Breast epithelium (tissue), 4 donors: ENCODE measurements at places on chromosomes 3 and 15.

GRCh38 chr3:54791501-54792156, 136.2 kb downstream of the LRTM1 start:
- no peak for DNase-seq

DNA sequence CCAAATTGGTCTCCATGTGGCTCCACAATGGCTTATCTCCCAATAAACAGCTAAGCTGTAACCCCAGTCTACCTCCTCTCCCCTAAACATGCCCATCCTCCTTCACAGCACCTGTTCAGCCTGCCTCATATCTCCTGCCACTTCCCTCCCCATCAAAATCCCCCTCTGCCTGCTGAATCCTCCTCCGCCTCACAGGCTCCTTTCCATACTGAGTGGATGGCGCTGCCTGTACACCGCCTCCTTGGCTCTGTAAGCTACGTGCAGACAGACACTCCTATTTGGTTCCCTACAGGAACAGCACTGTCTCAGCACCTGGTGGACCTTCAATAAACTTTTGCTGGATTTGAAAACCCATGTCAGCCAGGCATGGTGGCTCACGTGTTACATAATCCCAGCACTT, 53.7 kb downstream of the ADCY5 start:
- no peak for DNase-seq

- DNase-seq: no peak
Observed at GRCh38 chr3:191362037-191362436, 31.7 kb upstream of the UTS2B start.

DNA sequence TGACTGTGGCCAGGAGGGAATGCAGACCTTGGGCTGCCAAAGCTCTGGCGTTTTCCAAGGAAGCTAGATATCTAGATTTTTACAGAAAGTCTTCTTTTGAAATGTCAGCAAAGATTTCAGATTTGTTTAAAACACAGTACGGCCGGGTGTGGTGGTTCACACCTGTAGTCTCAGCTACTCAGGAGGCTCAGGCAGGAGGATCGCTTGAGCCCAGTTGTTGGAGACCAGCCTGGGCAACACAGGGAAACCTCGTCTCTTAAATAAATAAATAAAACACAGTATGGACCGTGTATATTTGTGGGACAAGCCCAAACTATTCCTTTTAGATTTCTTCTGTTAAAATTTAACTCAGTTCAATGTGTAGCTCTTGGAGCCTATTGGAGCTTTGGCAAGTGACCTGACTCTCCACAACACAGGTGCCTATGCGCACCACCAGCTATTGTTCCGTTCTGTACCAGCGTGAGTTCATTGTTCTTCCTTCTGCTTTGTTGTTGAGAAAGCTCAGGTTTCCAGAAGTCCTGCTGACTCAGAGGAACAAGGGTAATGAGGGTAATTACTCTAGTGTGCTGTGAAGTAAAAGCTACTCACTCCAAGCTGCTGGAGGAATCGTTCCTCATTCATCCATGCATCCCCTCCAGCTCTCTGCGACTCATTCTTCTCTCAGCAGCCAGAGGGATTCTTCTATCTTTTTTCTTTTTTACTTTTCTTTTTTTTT, 73.1 kb upstream of the SLC6A6 start:
- no peak for DNase-seq

DNA sequence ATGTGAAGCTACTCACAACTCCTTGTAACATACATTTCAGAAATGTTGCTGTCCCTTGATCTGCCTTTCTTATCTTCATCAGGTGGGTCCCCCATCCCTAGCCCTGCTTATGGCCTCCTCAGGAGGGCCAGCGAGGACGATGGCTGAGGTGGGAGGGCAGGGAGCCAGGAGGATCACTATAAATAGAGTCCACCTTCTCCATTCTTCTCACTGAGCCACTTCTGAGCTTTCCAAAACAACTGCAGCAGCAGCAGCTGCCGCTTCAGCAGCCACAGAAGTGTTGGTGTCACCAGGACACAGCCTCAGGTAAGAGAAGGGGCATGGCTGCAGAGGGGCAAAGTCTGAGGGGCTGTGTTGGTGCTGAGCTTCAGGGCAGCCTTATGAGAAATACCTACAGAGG, 53.5 kb downstream of the ANAPC13 start:
- no peak for DNase-seq

- no peak for DNase-seq
Observed at GRCh38 chr3:166123088-166123487, 285.9 kb upstream of the BCHE start.

GRCh38 chr3:45139372-45140140, 6.6 kb downstream of the CDCP1 start:
- no peak for DNase-seq

DNA sequence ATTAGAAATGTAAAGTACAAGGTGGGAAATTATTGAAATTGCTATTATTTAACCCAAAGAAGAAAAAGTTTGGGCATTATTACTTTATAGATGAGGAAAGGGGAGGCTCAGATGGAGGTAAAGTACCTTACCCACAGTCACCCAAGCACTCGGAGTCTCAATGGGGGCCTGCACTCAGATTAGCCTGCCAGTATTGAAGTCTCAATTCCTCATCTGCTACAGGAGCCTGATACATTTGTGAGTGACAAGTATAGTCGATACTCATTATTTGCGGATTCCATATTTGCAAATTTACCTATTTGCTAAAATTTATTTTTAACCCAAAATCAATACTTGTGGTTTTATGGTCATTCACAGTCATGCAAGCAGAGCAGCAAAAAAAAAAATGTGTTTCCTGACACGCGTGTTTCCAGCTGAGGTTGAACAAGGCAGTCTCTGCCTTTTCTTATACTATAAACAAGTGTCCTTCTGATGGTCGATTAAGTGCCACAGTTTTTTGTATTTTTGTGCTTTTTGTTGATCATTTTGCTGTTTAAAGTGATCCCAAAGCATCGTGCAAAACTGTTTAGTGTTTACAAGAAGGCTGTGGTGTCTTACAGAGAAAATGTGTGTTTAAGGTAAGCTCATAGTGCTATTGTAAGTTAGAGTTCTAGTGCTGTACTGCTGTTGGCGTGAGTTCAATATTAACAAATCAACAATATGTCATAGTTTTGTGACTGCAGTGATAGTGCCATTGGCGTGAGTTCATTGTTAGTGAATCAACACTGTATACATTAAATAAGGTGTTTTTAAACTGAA, 48.0 kb downstream of the ARHGEF26 start:
- DNase-seq: no peak

DNA sequence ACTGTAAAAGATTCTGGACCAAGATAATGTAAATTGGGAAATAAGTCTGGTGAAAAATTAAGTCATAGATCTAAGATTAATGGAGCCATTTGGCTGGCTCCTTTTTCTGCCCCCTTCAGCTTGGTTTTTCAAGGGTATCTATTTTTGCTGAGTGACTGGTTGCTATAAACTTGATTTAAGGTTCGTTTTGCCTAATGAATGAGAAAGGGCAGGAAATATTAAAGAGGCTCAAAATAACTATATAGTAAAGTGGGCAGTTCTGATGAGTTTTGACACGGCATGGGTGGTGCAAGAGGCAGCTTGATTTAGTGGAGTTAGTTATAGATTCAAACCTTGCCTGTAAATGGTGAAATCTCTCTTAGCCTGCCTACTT, 140.7 kb downstream of the STAC start:
- DNase-seq: no peak

GRCh38 chr3:12879191-12879815, 37.9 kb upstream of the RPL32 start:
- DNase-seq: no peak

DNA sequence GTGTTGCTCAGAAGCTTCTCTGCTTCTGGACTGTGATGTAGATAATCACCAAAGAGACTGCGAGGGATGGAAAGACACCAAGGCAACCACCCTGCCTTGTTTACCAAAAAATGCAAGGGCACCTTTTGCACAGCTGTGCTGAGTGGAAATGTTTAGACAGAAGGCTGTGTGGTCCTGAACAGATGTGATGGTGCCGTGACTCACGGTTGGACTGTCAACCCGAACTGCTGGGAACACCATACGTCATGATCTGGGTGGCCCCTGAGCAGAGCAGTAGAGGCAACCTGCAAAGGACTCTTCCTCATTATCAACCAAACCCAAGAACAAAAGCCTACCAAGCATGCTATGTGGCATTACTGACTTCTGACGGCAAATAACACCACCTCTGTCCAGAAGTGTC, 61.3 kb upstream of the LPP start:
- no peak for DNase-seq

GRCh38 chr3:58010562-58010961, 2.3 kb downstream of the FLNB start:
- no peak for DNase-seq

GRCh38 chr3:193333229-193333628, 45.3 kb downstream of the ATP13A5 start:
- DNase-seq: no peak

DNA sequence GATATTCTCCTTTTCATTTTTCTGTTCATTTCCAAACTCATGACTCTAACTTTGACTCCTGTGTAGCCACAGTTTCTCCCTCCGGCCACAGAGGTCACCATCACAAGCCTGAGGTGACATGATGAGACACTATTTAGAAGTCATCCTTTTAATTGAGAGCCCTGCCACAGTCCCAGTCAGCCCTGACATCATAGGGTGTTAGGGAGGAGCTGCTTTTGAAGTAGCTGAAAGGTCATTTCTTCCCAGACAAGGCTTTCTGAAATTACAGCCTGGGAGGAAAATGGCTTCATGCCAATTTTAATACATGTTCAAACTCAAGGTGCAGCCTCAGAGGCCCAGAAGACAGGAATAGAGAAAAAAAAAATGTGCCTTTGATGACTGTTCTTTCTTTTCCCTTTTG, 532.8 kb upstream of the TGFBR2 start:
- DNase-seq: no peak

DNA sequence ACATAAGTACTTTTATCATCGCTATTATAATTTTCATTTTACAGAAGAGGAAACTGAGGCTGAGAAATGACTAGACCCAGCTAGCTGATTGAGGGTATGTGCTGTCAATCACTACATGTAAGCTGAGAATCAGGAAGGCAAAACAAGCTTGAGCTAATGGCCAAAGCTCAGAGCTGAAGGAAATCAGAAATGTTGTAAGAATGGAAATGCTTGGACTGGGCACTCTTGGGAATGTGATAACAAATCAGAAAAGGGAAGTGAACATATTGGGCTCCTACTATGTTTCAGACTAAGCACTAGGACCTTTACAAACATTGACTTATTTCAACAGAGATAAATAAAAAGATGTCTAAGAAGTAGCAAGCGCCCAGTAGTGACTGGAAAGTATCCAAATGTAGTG, 33.8 kb upstream of the BOC start:
- no peak for DNase-seq

- DNase-seq: no peak
Observed at GRCh38 chr3:158443632-158444031, 127.4 kb upstream of the MLF1 start.

DNA sequence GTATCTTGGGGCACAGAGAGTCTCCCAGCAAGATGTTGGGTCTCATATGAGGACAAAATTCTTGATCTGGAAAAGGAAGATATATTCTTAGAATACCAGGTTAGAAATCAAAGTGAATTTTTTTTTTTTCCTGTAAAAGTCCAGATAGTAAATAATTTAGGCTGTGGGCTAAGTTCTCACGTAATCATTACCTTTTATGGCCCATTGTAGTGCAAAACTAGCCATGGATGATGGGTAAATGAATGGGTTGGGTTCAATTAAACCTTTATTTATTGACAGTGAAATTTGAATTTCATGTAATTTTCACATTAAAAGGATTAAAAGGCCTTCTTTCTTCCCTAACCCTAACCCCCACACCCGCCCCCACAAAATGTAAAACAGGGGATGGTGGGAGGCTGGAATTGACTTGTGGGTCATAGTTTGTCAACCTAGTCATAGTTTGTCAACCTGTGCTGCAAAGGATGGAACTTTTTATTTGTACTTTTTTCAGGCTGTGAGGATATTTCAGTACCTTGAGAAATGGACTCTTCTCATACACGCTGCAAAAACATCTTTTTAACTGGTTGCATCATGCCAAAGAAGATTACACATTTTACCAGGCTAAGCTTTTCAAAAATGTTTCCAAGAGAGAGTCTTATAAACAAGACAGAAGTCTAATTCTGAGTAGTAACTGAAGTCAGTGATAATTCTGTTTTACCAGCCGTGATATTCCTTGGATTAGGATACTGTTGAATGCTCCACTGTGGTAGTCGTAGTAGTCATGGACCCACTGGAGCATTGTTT, 138.8 kb downstream of the AKAP13 start:
- DNase-seq: no peak

GRCh38 chr3:112847692-112848091, 1.0 kb upstream of the CD200R1L start:
- no peak for DNase-seq

GRCh38 chr3:188191460-188191859, 37.5 kb downstream of the LPP start:
- no peak for DNase-seq

GRCh38 chr3:23325466-23326065, 122.4 kb downstream of the UBE2E2 start:
- no peak for DNase-seq

GRCh38 chr3:10299679-10300078, 6.9 kb upstream of the GHRL start:
- no peak for DNase-seq

DNA sequence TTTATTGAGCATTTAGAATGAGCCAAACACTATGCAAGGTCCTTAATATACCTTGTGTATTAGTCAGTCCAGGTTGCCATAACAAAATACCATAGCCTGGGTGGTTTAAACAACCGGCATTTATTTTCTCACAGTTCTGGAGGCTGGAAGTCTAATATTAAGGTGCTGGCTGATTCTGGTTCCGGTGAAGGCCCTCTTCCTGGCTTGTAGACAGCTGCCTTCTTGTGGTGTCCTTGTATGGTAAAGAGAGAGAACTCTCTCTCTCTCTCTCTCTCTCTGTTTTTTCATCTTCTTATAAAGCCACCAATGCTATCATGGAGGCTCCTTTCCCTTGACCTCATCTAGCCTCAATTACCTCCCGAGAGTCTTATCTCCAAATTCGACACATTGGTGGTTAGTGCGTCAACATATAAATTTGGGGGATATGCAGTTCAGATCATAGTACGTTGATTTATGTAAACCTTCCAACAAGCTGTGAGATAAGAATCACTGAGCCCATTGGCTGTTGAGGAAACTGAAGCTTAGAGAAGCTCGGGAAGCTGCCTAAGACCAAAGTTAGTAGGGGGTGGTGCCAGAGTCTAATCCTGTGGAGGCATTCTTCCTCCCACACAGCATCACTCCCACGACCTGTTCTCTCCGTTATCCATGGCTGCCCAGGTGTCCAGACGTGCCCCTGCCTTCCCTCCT, 298.0 kb upstream of the PROK2 start:
- no peak for DNase-seq

- DNase-seq: no peak
Observed at GRCh38 chr3:100069472-100069871, 44.8 kb downstream of the FILIP1L start.

DNA sequence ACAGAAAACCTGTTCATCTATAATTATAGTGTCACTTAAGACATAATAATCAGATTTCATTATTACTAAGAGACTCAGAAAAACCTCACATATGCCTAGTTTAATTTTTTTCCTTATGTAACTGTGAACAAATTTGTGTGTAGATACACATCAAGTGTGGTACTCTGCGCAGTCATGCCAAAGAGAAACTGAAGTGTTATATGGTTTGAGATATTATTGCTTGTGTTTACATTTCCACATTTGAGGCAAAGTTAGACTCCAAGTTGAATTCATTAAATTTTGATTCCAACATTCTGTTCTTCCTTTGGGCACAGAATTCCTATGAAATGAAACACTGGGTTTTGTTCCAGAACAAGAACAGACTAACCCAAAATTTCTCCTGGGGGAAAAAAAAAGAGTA, 2.2 kb downstream of the MBNL1 start:
- no peak for DNase-seq
